ENCODE measurements at places on chromosomes 13 and 19. TPM values are rescaled to one million over a fixed set of nuclear protein-coding genes. Genes with fewer than 3 reads are reported as not detected.

GRCh38 chr13:44617648-44618047 is 41.5 kb upstream of the TSC22D1 start:
- no peaks in the 10 kb centered on the region for H3K36me3 ChIP-seq
- DNase-seq = no peak
- H3K27me3 ChIP-seq = no peaks in the 10 kb centered on the region

DNA sequence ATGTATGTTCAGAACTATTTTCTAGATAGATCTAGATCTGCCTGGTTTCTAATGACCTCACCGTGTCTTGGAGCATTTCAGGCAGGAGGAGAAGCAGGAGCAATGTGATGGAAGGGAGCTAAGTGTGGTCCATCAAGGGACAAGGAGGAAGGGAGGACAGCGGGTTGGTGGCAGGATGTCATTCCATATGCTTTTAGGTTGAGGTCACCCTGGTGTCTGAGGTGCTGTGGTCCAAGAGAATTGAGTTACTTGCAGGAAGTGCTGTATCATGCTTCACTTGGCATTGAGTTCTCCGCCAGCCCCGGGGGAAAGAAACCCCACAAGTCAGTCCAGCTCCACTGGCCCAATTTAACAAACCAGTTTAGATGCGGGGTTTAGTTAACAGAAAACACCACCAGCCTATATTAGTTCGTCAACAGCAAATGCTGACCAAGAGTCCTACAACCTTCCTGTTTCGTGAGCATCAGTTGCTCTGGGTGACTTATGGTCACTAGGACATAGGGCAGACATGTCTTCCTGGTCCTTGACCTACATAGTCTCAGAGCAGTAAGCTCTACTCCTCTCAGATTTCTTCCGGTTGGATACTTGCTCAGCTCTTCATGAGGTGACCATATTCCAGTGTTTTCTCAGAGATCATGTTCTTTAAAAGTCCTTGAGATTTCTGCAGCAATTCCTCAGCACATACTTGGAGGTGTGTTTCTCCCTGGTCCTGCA is 79.4 kb downstream of the MBNL2 start:
- no peak for DNase-seq
- H3K4me3 ChIP-seq = no peak overlapping the region
- H3K36me3 ChIP-seq = no peaks in the 10 kb centered on the region
- no peaks in the 10 kb centered on the region for H3K27me3 ChIP-seq
- no peaks in the 10 kb centered on the region for H3K4me1 ChIP-seq

Gene LNX2
- 4.2 TPM for polyA plus RNA-seq

GRCh38 chr13:77696006-77696878 is 1.2 kb upstream of the SLAIN1 start:
- no peaks in the 10 kb centered on the region for H3K36me3 ChIP-seq
- H3K27me3 ChIP-seq = no peaks in the 10 kb centered on the region
- H3K4me1 ChIP-seq = peaks cover 17% of the 10 kb centered on the region
- peak overlapping the region; percentile 87 for H3K27ac ChIP-seq

Gene PCDH20
- polyA plus RNA-seq = not detected

Gene ZNF790
- 7.6 TPM for polyA plus RNA-seq

All from naive thymus-derived CD4-positive, alpha-beta T cell (primary cell).